ENCODE measurements at places on chromosomes 7 and 10.

DNA sequence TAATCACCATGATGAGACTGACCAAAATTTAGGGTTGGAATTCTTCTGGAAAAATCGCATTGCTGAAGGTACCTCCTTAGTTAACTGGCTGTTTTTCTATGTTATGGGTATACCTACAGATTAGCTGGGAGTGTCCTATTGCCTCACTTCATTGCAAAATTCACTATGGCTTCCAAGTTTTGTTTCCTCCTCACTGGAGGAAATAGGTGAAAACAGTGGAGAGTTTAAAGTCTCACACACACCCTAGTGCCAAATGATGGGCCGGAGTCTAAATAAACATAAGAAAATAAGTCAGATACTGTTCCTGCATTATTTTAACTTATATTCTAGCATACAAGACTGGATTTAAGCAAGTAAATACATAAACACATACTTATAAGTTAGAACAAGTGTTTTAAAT is 98.2 kb downstream of the AHR start:
- DNase-seq: no peak

DNA sequence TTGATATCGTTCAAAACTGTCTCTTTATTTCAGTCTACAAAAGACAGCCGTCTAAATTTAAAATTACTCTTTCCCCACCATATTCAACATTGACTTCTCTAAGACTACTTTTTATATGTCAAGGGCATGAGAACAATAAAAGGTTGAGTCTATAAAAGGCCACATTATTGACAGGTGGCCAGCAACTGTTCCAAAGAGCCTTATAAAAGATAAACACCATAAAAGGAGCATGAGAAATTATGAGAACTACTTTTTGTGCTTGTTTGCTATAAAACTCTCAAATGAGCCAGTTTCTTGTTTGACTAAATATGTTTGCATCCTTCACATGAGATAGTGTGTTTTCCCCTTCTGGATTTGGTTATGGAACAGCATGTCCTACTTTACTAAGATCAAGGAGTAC is 189.2 kb downstream of the THSD7A start:
- DNase-seq: no peak

DNA sequence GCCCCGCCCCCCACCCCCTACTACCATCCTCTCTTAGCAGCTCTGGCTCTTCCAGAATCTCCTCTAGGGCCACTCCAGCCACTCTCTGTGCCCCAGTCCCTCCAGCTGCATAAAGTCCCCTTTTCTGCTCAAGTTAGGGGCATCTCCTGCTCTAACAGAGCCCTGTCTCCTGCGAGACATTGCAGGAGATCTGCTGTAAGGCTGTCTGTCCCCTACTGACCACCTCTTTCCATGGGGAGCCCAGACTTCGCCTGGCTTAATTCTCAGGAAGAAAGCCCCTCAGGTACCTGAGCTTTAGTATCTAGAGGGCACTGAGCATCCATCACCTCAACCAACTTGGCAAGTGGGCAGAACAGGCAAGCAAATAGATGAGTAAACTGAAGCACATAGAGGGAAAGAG is 200.7 kb upstream of the ZMIZ1 start:
- no peak for DNase-seq

- peak; percentile 90 for DNase-seq
These were observed 30.4 kb downstream of the DDC start for GRCh38 chr7:50534690-50535290.

DNA sequence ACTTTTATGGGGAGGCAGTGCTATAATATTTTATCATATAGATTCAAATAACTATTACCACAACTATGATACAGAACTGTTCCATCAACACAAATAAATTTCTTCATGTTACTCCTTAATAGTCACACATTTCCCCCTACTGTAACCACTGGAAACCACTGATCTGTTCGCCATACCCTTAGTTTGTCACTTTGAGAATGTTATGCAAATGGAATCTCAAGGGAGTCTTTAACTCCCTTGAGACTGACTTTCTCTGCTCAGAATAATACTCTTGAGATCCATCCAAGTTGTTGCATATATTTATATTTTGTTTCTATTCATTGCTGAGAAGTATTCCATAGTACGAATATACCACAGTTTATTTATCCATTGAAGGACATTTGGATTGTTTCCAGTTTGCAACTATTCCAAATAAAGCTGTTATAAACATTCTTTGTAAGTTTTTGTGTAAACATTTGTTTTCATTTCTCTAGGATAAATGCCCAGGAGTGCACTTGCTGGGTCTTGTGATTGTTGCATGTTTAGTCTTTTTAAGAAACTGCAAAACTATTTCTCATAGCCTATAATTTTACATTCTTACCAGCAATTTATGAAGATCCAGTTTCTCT is 19.7 kb upstream of the PON2 start:
- DNase-seq: no peak

- no peak for DNase-seq
These were observed 147.5 kb downstream of the SEMA3D start for GRCh38 chr7:85039196-85039923.

DNA sequence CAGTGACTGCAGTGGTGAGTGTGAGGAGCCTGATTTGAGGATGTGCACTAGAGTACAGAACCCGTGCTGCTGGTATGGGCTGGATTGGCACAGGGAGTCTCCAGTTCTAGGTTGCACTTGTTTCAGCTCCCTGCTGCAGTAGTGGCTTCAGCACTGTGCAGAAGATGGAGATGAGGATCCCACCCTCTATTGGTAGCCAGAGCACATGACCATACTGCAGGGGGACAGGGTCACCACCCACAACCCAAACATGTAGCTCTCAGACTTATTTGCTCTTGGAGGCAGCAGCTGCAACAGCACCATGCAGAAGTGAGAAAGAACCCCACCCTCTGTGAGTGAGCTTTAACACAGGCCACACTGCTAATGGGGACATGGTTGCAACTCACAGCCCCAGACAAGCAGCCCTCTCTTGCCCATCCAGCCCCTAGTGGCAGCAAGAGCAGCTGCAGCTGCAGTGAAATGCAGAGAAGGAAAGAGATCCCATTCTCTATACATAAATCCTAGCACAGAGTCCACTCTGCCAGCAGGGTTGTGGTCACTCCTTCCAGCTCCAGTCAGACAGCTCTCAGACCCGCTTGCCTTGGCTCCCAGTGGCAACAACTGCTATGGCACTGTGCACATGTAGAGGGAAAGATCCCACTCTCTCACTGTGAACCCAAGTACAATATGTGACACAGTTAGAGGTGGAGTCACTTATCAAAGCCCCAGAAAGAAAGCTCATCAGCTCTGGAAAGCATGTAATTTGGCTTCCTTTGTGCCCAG is 51.4 kb upstream of the SCIN start:
- DNase-seq: no peak

DNA sequence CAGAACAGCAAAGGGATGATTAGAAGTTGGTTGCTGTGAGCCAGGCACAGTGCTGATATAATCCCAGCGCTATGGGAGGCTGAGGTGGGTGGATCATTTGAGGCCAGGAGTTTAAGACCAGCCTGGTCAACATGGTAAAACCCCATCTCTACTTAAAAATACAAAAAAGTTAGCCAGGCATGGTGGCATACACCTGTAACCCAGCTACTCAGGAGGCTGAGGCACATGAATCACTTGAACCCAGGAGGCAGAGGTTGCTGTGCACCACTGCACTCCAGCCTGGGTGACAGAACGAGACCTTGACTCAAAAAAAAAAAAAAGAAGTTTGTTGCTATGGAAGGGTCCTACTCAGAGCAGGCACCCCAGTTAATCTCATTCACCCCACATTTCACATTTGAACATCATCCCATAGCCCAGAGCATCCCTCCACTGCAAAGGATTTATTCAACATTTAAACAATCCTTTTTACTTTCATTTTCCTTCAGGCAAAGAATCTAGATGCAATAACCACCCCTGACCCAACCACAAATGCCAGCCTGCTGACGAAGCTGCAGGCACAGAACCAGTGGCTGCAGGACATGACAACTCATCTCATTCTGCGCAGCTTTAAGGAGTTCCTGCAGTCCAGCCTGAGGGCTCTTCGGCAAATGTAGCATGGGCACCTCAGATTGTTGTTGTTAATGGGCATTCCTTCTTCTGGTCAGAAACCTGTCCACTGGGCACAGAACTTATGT is 4.1 kb downstream of the IL6 start:
- no peak for DNase-seq

GRCh38 chr10:61285749-61286148 is 167.4 kb downstream of the TMEM26 start:
- DNase-seq: no peak

Measured in pulmonary artery endothelial cell (primary cell).